ACHN (cell line): ENCODE measurements at places on chromosomes 1 and 21.

DNA sequence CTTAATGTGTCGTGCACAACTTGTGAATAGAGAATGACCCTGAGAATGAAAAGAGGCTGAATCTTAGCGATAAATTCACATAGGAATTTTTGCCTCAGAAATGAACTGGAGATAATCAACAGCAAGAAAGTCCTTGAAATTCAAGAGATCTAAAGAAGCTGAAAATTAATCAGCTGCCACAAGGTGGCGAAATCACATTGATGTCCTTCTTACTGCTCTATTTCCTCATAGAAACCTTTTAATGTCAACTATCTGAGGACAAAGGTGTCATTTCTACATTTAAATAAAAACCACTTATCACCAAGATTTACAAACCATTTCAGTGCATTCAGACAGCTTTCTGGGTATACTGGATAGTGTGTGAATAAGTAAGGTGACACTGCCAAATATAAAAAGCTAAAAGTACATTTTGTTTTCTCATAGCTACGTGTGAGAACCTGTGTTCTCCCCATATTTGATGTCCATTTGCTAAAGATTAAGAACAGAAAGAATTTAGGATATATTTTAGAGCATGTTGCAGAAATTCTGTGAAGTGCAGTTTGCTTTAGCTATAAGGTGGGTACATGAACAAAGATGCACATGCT, 485.3 kb upstream of the PTBP2 start:
- DNase-seq = peak; percentile 50

GRCh38 chr1:78279051-78279450, 211.7 kb upstream of the PTGFR start:
- no peak for DNase-seq

GRCh38 chr1:11753555-11754208, 8.3 kb upstream of the C1orf167 start:
- DNase-seq = no peak

DNA sequence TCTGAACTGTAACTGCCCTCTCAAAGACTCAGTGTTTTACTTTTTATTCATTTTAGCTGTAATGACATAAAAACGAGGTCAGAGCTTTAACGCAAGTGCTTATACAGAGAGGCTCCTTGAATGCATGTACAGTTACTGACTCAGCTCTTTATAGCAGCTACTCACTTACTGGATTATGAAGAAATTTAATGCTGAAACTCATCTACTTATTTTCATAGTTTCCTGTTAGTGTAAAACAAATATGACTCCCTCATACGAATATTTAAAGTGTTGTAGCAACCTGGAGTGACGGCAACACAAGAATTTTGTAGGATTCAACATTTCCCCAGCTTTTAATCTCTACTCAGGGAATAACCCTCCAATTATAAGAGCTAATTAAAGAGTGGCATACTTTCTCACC, 32.7 kb downstream of the ADSS2 start:
- DNase-seq = no peak

- DNase-seq = no peak
Observed at GRCh38 chr21:42012344-42012743, 2.2 kb upstream of the ZBTB21 start.

- DNase-seq = no peak
Observed at GRCh38 chr1:30324251-30325084, 398.9 kb downstream of the MATN1 start.
